ENCODE measurements at places on chromosomes 5 and 9.

- ATAC-seq: no peak
These were observed 1.1 kb downstream of the PCDHAC1 start for GRCh38 chr5:140927228-140927573.

DNA sequence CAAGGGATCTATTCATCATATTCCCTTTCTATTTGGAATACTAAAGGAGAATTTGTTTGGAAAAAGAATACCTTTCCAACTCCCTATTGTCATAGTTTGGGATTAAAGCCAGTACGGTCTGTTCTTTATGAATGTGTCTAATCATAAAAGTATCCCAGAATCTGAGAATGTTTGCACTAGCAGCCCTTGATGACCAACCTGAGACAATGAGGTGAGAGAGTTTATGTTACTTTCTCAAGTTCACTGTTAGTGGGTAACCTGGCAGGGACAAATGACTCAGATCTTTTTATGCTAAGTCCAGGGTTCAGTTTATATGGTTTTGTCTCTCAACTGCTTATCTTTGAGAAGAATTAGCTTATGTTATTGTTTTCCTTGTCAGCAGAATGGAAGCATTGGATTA, 25.3 kb upstream of the TLR4 start:
- ATAC-seq: no peak

DNA sequence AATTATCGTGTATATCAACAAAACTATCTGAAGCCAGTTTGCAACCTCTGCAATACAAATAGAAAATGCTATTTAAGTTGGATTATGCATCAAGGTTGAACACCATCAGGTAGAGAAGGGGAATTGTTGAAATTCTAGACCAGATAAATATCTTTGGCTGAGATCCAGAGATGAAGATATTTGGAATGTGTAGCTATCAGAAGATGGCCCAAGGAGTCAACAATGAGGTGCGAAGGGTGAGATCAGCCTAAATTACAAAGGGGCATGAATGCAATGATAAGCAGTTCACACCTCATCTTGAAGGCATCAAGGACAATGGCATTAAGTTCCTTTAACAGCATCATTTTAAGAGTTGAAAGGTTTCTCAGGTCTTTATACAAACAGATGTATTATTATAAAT, 572.1 kb upstream of the DMAC1 start:
- ATAC-seq: no peak

- ATAC-seq: no peak
These were observed 78.4 kb upstream of the ITGA1 start for GRCh38 chr5:52709167-52709925.

DNA sequence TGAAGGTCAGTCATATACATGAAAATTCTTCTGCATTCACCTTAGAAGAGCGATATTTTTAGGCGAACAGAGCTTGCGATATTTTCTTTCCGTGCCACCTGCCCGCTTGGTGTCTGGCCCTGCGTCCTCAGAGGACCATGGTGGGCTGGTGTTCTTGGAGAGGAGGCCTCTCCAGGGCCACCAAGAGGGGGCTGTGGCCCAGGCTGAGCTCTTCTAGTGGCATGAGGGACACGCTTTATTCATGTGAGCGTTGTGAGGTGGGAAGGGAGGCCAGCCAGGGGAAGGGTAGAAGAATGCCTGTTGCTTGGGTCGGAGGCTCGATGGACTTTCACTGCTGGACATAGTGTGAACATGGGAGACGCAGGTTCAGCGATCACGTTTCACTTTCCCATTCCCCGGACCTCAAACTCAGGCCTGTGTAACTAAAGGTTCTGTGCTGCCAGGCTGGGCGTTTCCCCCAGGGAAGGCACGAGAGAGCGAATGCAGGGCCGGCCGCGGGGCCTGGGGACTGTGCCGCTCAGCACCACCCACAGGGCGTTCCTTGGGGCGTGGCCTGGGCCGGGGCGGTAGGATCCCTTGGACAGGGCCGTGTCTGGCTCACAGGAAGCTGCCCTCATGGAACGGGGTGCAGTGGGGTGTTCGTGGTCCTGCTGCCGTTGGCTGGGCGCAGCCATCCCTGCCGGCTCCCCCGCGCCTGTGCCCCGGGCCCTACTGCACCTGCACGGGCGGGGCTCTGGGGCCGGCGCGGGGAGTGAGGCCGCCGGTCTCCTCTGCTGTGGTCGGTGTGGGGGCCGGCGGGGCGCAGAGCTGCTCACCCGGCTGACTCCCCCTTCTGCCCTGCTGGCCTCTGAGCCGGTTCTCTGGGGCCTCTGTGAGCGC, 40.7 kb upstream of the CLPTM1L start:
- ATAC-seq: peak; percentile 92

- ATAC-seq: no peak
These were observed 42.2 kb upstream of the RNF130 start for GRCh38 chr5:180113660-180114303.

- ATAC-seq: no peak
These were observed 378.2 kb downstream of the FAM170A start for GRCh38 chr5:120007598-120007997.

DNA sequence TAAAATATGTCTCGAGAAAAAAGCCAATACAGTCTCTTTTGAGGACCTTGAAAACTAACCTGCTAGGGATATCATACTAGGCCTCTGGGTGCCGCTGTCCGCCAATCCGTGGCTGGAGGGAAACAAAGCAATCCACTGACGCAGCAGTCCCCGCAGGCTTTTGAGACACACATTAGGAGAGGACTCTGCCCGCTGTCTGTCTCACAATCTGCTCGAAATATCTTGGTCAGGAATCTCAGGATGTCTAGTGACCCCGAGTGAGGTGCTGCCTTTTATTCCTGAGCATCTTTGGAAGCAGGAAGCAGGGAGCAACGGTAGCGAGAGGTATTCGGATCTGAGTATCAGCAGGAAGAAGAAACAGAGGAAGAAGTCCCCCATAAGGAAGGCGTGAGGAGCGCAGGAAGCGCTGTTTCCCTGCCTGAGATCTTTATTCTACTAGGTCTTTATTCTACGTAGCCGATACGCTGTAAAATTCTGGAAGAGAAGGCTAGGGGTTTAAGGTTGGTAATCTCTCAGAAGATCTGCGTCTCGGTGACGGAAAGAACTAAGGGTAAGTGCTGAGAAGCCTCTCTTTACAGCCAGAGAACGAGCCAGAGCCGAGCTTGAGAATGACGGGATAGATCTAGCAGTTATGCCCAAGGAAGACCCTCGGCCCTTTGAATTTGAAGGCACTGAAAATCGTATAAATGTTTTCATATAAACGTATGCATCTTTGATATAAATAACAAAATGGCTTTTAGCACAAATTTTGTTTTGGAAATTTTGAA, 4.0 kb upstream of the PCDHGA1 start:
- no peak for ATAC-seq

GRCh38 chr5:171092194-171092593, 216.9 kb upstream of the TLX3 start:
- ATAC-seq: no peak
